Activated CD4-positive, alpha-beta memory T cell treated with anti-CD3 and anti-CD28 coated beads for 36 hours (primary cell): ENCODE measurements at places on chromosomes 7 and 10. TPM values are rescaled to one million over a fixed set of nuclear protein-coding genes. Genes with fewer than 3 reads are reported as not detected.

DNA sequence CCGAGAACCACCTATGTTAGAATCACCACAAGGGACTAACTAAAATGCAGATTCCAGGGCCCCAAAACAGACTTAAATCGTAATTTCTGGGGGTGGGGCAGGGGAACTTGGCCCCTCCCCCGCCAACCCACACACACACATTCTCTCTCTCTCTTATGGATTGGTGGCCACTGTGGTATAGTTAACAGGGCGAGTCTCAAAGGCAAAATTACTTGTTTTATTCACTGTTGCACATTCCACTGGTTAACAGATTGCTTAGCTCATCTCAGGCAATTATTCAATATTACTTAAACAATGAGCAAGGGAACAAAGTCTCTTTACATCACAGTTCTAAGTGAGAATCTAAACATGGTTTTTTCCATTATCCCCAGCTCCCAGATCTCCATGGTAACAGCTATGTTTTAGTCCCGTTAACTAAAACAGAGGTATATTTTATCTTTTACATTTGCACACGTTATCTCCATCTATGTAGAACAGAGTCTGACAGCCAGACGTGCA lies 38.5 kb downstream of the IGF2BP3 start:
- no peak overlapping the region for H3K27ac ChIP-seq
- no peaks in the 10 kb centered on the region for H3K36me3 ChIP-seq
- H3K4me3 ChIP-seq: no peak overlapping the region
- no peak for DNase-seq
- peaks cover 25% of the 10 kb centered on the region for H3K27me3 ChIP-seq

- no peak for DNase-seq
- H3K4me3 ChIP-seq: no peak overlapping the region
- H3K36me3 ChIP-seq: no peaks in the 10 kb centered on the region
- H3K27me3 ChIP-seq: no peaks in the 10 kb centered on the region
These were observed 61.4 kb downstream of the BICC1 start for GRCh38 chr10:58574058-58574457.

- H3K27ac ChIP-seq: no peak overlapping the region
- no peak for DNase-seq
These were observed 33.9 kb downstream of the SHH start for GRCh38 chr7:155778349-155778748.

- H3K4me1 ChIP-seq: peaks cover 70% of the 10 kb centered on the region
- H3K4me3 ChIP-seq: no peak overlapping the region
- H3K27me3 ChIP-seq: no peaks in the 10 kb centered on the region
- no peak overlapping the region for H3K27ac ChIP-seq
These were observed 6.3 kb downstream of the MTPN start for GRCh38 chr7:135970682-135971365.

The GATA3 gene
- total RNA-seq: 47.4 TPM

GRCh38 chr7:20236790-20237189 lies 19.6 kb upstream of the MACC1 start:
- H3K4me3 ChIP-seq: no peak overlapping the region
- DNase-seq: no peak
- peaks cover 7% of the 10 kb centered on the region for H3K27me3 ChIP-seq
- H3K27ac ChIP-seq: no peak overlapping the region
